Fibroblast of gingiva (primary cell): ENCODE measurements at places on chromosomes 1 and 21.

DNA sequence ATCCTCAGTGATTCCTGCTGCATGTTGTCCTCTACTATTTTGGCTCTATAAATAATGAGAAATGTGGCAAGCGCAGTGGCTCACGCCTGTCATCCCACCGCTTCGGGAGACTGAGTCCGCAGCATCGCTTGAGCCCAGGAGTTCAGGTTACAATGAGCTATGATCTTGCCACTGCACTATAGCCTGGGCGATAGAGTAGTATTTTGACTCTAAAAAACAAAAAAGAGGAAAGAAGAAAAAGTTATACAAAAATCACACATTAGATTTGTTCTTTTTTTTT, 756 bp upstream of the SLC25A44 start:
- DNase-seq = no peak

- DNase-seq = no peak
These were observed 103.9 kb downstream of the TGFBR3 start for GRCh38 chr1:91781901-91782622.

DNA sequence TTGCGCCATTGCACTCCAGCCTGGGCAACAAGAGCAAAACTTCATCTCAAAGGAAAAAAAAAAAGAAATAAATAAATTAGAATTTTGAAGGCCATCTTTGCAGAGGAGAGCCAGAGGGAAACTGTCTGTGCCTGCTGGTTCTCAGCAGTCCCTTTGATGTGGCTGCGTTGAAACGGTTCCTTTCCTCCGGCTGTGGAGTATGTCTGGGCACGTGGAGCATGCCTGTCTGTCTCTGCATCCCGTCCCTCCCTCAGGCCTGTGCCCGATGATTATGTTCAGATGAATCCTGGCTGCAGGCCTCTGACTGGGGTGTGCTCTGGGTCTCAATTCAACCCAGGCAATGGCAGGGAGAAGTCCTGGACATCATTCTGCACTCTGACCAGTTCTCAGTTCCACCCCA, 33.4 kb downstream of the KIAA1614 start:
- DNase-seq = no peak

- no peak for DNase-seq
These were observed 398.8 kb downstream of the SEC16B start for GRCh38 chr1:177571076-177571475.

GRCh38 chr1:162380061-162380846, 1.3 kb upstream of the C1orf226 start:
- no peak for DNase-seq

GRCh38 chr1:156074661-156075060, 7.6 kb downstream of the MEX3A start:
- DNase-seq = no peak

GRCh38 chr1:230427981-230428380, 1.8 kb upstream of the PGBD5 start:
- DNase-seq = no peak

DNA sequence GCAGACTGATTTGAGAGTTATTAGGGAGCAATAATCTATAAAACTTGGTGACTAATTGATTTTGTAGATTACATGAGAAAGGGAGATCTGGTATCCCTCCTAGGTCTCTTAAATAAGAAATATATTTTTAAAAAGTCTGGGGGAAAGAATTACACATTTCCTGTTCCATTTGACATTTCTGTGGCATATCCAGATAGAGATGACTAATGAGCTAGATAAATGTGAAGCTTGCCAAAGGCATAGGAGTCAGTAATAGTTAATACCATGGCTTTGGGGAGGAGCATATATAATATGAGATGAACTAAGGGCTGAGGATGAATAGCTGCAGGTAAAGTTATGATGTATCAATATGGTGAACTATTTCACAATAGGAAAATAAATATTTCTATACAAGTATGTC, 663.7 kb downstream of the PTPRC start:
- no peak for DNase-seq

DNA sequence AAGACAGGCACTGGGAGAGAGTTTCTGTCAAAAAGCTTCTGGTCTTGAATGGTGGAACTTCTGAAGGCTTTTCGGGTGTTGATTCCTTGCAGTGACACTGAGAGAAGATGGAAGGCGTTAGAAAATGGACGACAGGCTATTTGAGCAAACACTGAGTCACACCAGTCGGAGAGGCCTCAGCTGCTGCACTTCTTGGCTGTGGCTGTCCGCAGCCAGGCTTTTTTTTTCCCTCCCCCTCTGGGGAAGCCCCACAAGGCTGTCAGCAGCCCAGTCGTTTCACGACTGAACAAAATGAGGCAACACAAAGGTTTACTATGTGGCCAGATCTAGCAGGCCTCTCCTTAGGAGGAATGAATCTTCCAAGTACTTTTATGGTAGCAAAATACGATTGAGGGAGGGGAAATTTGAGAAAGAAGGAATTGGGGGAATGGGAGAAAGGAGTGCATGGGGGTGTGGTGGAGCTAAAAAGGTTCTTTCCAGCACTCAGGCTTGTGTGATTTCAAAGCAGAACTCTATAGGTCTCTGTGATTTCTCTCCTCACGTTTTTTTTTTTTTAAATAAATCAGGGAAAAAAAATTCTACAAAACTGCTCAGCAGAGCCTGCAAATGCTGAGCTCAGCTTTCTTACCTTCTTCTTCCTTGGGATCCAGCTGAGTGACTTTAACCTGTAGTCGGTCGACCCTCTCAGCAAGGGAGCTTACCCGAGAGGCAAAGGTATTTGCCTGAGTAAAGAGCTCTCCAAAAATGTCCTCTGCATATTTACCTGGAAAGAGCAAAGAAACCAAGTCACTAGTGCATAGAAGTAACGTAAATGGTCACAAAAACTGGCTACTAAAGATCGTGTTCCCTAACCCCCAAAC, 26.1 kb downstream of the GPR3 start:
- peak; percentile 88 for DNase-seq

GRCh38 chr1:232328486-232329102, 301.3 kb downstream of the SIPA1L2 start:
- no peak for DNase-seq

DNA sequence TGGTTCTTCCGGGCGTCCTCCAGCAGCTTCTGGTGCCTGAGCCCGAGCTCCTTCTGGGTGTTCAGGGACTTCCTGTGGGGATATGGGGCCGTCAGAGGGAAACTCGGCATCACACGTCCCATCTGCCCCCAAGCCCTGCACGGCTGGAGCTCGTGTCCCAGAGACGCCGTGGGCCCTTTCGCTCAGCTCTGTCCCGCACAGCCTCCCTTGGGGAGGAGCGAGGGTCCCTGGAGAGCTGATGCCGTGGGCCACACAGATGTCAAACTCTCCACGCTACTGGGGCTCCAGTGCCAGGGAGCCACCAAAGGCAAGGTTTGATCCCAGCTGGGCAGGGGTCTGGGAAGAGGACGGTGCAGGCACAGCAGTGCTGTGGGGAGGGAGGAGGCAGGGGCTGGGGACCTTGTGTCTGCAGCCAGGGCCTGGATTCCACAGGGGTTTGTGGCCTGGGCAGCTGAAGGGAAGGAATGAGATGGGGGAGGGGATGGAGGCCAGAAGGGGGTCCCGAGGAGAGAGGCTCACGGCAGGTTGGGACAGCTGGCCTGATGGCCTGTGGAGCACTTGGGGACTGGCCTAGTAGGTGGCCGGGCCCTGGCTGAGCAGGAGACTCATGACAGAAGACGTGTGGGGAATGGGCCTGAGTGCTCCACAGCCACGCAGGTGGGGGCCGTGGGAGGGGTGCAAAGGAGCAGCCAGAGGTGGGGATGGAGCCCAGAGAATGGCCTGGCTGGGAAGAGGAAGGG, 30.4 kb downstream of the CFAP74 start:
- no peak for DNase-seq

- DNase-seq = no peak
These were observed 15.4 kb upstream of the ZDHHC18 start for GRCh38 chr1:26811057-26811456.

DNA sequence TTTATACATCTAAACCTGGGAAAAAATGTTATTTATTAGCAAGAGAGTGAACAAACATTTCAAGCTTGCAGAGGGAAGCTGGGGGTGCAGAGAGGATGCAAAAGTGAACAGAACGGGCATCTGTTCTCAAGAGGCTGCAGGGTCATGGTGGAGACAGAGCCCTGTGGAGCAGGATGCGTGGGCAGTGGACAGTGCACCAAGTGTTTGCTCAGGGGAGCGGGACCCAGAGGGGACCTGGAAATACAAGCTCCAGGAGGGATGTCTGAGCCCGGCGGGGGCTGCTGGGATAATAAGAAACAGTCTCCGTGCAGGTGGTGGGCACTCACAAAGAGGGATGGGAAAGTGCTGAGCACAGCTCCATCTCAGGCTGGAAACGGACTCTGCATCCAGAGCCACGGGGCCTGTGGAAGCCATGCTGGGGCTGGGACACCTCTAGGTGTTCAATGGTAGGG, 105.3 kb upstream of the SLC45A1 start:
- DNase-seq = no peak

- no peak for DNase-seq
These were observed 37.0 kb downstream of the SLC9A1 start for GRCh38 chr1:27117733-27118439.

DNA sequence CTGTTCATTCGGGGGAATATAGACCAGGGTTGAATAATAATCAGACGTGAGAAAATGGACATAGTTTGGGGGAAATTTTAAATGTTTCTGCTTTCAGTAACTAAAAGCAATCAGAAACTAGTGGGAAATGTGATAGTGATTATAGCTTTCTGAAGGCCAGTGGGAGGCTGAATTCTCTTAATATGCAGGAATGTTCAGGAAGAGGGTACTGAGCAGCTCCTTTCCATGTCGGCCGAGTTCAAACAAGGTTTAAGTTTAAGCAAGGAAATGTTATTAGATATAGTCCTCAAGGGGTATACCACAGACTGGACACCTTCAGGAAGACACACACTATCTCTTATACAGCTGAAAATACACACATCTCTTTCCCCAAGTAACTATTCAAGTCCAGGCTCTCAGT, 105.5 kb downstream of the HHAT start:
- DNase-seq = no peak

- DNase-seq = no peak
These were observed 42.6 kb downstream of the ATP5PO start for GRCh38 chr21:33872881-33873515.

DNA sequence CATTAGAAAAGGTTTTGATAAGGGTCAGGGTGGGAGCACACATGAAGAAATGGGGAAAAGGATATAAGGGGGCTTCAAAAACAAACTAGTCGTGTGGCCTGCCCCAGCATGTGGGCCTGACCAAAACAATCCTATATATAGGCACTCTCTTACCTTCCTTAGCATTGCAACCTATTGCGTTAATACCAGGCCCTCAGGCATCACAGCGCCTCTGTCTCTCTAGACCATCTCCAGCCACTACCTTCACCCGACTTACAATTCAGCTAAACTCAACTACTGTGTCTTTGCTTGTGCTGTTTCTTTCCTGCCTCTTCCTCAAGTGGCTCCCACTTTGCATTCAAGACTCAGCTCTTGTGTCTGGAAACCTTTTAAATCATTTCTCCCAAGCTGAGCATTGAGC, 47.0 kb upstream of the GJA5 start:
- no peak for DNase-seq

DNA sequence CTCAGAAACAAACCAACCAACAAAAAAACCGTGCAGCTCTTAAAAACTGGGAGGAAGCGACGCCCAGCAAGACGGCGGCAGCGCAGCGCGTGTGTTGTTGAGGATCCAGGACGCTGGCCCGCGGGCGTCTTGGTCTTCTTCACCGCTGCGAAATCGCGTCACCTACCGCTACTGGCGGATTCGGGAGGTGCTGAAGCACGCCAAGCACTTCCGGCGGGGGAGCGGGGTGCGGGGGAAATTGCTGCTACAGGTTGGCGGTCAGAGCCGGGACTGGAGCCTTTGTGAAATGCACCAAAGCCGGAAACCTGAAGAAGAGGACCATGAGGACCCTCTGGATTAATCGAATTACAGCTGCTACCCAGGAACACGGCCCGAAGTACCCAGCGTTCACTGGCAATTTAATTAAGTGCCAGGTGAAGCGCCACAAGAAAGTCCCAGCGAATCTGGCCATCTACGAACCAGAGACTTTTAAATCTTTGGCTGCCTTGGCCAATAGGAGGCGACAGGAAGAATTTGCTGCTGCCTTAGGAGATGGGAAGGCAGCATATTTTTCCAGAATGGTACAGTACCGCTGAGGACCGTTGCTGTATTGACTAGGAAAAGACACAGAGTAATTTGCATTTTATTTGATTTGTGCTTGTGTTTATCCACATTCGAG, 11.9 kb upstream of the RIPPLY3 start:
- DNase-seq = no peak

GRCh38 chr1:98704474-98704873, 43.0 kb downstream of the SNX7 start:
- peak; percentile 2 for DNase-seq

GRCh38 chr1:208931936-208932335, 651.6 kb upstream of the CAMK1G start:
- no peak for DNase-seq

- DNase-seq = peak; percentile 79
These were observed 134.0 kb upstream of the BARHL2 start for GRCh38 chr1:90850898-90851710.

DNA sequence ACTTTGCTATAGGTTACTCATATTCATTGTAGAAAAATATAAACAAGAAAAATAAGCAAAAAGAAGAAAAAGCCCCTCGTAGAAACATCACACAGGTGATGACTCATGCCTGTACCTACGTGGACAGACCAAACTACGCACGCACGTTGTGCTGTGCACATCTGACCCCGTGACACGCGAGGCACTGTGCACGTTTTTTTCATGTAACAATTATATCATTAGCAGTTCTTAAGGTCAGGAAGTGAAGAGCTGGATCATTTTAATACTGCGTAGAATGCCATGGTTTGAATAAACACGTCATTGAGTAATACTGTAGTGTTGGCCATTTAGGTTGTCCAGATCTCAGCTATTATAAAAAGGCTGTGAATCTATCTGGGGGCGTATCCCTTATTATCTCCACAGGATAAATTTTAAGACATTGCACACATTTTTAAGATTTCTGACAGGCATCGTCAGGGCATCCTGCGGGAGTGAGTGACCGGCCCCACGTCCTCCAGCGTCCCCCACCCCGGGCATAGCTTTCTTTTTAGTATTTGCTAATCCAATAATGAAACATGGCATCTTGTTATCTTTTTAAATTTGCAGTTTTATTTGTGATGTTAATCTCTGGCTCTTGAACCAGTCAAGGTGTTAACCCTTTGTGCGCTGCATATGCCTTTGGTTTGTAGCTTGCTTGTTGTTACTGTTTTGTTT, 23.4 kb upstream of the ADARB1 start:
- DNase-seq = peak; percentile 89
